ENCODE measurements at places on chromosomes 7 and 10.

DNA sequence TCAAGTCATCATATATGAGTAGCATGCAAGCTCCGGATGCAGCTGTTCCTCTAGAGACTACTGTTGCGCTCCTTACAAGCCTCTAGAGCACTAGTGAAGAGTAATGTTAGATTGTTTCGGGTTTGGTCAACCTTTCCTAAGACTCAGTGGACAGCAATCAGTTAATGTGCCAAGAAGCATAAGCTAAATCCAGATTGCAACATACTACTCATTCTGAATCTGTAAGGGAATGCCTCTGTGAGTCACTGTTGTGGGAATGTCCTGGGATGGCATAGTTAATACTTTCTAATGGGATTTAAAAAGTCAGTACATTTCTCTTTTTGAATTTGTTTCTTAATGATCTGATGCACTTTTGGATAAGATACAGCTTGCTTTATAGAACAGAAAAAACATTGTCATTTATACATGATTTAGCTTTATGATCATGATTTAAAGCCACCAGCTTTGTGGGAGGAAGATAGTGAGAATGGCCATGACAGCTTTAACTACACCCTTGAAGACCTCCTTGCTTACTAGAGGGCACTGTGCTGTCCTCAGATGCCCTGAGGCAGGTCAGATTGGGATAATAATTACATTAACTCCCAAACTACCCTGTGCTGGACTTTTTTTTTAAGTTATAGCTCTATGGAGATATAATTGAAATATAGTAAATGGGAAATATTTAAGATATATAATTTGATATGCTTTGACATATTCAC, 138.4 kb downstream of the SDK1 start:
- no peak for DNase-seq

GRCh38 chr7:36986948-36987724, 262.8 kb upstream of the AOAH start:
- DNase-seq = peak; percentile 59

DNA sequence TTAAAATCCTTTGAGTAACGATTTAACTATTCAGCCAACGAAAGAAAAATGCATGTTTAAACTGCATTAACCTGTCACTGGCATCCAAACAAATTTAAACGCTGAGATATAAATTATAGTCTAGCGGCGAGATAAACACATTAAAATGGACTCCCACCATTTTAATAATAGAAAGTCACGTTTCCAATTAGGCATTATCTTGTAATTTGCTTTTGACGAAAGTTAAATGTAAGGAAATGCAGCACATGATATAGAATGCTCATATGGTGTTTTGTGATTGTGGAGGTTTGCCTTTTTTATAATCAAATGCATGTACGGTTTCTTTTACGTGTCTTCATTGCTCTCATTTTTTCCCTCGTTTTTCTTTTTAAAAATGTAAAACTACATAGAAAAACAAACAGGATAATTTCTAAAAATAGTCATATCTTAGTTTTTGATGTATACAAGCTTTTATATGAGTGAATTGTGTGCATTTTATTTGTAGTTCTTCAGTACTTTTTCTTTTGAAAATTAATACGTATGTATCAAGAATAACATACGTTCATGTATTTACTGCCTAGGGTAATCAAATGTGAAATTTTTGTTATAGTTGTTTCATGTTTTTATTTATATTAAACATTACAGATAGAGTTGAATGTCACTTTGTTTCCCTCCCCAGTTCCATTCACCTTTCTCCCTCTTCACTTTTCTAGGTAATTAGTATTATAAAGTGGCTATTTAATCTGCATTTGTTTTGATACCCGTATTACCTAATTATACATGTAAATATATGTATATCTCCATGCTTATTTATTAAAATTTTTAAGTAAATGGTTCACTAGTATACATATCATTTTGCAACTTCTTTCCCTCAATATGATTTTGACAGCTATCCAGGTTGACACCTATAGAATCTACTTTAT, 1.1 kb upstream of the KLF14 start:
- DNase-seq = no peak

DNA sequence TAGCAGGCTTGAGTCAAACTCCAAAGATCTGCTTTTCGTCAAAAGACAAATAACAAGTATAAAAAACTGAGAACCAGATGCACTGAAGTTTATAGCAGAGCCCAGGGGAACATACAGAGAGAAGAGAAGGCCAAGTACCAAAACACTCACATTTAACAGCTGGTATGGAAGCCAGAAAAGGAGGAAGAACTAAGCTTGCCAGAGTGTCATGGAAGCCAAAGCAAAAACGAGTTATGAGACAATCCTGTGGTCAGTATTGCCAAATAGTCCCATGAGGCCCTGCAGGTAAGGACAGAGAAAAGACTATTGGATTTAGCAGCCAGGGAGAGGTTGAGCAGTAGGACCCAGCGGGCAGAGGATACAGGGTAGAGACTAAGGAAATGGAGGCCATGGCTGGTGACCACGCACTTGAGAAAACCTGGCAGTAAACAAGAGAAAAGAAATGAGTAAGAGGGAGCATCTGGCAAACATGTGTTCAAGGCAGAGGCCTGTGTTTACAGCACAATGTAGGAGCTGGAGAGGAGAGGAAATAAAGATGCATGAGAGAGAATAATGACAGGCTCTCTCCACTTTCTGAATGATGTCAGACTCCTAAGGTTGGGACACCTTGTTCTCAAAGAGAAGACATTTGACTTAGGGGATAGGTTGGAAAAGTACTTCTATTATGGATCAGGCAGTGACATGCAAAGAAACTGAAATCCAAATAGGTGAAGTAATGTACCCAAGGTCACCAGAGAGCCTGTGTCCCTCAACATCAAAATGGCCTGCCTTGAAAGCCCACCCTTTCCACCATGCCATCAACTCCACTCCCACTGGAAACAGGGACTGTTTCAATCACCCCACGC, 9.1 kb downstream of the CREB3L2 start:
- no peak for DNase-seq

- DNase-seq = no peak
Observed at GRCh38 chr7:51778121-51778520, 461.5 kb upstream of the COBL start.

DNA sequence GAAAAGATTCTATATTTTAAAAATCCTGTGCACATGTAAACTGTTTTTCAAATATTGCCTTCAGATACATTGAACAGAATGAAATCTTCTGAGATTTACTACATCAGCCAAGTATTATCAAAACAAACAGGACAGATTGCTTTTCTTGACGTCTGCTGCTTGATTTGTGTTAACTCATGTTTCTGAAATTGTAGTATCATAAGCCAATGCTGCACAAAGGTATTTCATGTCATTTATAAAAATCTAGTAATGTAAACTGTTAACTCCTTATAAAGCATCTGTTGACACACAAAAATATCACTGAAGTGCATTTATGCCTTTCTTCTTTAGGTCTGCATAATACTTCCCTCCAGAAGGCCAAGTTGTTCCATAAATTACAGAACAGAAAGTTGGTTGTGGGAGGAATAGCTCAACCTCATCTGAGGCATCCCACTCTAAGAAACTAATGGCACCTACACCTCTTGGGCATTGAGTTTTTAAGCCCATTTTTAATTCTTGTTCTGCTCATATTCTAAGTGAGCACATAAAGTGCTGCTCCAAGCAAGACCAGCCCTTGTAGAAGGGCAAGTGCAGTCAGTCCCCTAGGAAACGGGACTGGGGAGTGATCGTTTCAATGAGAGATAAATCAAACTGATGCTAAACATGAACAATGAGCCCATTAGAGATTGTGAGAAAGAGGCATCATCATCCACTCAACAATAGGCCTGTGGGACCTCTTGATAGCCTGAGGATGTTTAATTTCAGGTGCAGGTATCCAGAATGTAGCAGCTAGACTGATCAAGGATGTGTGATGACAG, 28.5 kb downstream of the CAV1 start:
- no peak for DNase-seq

DNA sequence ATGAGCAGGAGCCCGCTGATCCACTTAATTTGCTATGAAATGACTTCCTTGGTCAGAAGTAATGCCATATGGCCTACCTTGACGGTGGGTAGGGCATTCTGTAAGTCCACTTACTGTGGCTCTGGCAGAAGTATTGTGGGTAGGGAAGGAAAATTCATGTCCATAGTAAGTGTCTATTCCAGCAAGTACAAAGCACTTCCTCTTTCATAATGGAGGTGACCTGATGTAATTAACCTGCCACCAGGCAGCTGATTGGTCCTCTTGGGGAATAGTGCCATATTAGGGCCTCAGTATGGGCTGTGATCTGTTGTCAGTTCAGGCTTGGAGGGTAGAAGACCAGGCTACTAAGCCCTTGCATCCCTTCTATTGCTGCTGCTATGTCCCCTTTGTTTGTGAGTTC, 103.9 kb downstream of the SLC37A3 start:
- no peak for DNase-seq

- DNase-seq = no peak
Observed at GRCh38 chr7:137832382-137832781, 14.4 kb downstream of the DGKI start.

- DNase-seq = no peak
Observed at GRCh38 chr10:91036807-91037411, 116.0 kb upstream of the ANKRD1 start.

DNA sequence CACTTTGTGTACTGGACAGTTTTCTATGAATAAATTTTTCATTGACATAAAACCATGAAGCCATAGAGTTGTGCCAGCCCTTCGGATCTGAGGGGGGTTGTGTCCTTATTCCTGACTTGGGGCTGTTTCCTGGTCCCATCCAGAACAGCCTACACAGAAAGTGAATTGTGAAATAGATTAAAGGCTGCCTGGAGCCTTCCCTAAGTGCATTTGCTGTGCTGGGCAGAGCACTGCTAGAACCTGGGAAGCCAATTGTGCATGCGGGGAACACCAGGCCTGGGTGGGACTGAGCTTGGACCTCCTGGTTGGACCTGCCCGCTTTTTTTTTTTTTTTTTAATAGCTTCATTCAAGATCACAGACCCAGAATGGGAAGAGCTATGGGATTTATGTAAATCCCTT, 238.9 kb downstream of the ARHGAP21 start:
- DNase-seq = no peak

DNA sequence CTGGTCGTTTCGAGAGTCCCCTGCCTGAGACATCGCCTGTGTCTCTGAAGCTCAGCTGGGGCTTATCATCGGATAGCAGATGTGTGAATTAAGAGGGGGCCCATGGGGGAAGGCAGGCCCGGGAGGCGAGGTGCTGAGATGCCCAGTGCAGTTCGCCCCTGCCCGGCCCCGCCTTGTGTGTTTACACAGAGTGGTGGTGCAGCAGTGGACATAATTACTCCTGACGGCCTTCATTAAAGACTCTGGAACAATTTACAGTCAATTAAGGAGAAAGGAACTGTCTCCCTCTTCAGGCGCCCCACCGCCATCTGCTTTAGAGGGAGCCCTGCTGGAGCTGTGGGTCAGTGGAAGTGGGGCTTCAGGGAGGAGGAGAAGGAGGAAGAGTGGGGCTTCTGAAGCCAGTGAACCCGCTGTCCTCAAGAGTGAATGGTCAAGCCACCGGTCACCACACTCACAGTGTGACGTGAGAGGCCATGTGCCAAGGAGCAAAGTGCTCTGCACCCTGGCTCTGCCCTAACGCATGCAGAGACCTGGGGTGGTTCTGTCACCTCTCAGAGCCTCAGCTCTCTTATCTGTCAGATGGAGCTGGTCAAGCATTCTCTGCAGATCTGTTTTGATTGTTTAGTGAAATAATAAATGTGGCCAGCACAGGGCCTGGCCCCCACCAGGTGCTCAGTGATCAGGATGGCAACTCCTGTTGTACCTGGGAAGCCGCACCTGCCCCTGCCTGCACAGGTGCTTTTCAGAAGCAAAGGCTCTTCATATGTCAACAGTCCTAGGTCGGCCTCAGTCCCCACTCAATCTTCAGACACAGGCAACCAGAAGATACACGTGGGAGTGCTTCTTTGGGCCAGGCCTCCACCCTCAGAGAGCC, 65.6 kb downstream of the CDH23 start:
- no peak for DNase-seq

DNA sequence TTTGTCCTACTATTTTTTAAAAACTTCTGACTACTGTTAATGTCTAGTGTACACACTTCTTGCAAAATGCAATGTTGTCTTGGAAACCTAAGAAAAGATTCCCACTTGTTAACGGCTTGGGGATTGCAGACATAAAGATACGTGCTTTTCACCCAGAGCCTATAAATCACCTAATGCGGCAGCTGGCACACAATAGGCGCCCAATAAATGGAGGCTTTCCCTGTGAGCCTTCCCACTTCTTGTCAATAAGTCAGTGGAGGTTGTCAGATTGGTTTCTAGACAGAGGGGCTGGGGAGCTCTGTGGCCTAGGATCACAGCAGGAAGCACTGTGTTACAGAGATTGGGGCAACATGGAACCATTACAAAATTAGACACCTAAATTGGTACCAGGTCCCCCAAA, 74.7 kb downstream of the VSTM4 start:
- no peak for DNase-seq

- DNase-seq = peak; percentile 38
Observed at GRCh38 chr7:55365205-55365674, at the start of gene LANCL2. LANCL2 (plus strand) TSS chr7:55365337; CDS start chr7:55366026, 689 bp downstream.

DNA sequence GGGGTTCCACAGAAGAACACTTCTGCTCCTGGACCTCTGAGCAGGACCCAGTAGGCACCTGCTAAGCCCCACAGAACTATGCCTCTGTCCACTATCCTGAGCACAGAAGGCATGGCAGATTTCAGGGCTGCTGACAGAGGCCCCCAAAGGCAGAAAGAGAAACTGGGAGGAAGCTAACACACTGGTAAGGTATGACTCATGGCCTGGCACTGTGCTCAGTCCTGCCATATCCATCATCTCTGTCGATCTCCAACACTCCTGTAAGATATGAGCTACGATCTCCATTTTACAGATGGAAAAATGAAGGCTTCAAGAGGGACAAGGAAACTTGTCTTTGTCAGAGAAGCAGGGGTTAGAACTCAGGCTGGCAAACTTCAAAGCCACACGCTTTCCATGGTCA, 62.2 kb downstream of the GRID1 start:
- no peak for DNase-seq

GRCh38 chr10:126075009-126075408, 178.6 kb downstream of the FANK1 start:
- DNase-seq = no peak

DNA sequence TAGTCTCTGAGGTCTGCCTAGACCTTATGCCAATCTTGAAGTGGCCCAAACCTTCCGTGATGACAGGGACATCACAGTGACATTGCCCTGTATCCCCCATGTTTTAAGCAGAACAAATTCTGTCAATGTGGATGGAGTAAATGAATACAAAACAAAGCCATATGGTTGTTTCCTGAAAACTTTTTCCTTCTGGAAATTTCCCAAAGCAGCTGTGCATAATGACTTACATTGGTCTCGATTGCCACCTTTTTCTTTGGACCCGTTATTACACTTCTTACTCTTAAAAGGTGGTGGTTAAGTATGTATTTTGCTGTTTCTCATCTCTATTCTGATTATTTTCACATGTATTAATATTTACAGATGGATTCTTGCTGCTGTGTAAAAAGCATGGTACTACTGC, 411.2 kb upstream of the KLF6 start:
- no peak for DNase-seq

- no peak for DNase-seq
Observed at GRCh38 chr7:45221896-45222604, 64.5 kb downstream of the RAMP3 start.

Measured in dorsolateral prefrontal cortex (tissue), 122 donors.